ENCODE measurements at places on chromosomes 1 and 21.

DNA sequence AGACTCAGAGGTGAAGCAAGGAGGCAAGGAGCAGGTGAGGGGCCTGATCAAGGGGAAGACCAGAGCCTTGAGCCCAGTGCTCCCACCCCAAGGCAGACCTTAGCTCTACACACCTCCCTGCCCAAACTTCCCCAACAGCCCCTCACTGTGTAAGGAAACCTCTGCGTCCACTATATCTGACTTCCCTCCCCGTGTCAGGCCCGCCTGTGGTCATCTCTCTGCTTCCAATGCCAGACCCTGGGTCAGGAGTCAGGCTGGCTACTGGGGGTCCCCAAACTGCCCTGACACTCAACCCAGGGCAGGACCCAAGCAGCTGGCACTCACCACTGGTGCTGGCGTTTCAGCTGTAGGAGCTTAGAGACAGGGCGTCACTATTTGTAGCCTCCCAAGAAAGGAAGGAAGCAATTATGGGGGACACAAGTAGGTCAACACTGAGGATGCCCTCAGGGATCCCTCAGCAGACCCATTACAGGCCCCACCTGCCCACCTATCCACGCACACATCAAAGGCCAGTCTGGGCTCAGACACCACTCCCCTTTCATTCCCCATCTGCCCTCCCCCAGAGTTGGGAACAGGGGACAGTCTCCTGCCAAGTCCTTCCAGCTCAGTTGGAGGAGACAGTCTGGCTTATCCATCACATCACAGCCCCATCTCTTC, 811 bp upstream of the S100A3 start:
- DNase-seq = no peak

GRCh38 chr1:116375148-116375886, 2.3 kb downstream of the ATP1A1 start:
- no peak for DNase-seq

- DNase-seq = no peak
These were observed 77.3 kb downstream of the DHRS3 start for GRCh38 chr1:12540580-12541273.

GRCh38 chr1:46205141-46205540, 2.0 kb downstream of the LURAP1 start:
- DNase-seq = no peak

GRCh38 chr1:61013189-61013945, 69.0 kb upstream of the NFIA start:
- DNase-seq = no peak

DNA sequence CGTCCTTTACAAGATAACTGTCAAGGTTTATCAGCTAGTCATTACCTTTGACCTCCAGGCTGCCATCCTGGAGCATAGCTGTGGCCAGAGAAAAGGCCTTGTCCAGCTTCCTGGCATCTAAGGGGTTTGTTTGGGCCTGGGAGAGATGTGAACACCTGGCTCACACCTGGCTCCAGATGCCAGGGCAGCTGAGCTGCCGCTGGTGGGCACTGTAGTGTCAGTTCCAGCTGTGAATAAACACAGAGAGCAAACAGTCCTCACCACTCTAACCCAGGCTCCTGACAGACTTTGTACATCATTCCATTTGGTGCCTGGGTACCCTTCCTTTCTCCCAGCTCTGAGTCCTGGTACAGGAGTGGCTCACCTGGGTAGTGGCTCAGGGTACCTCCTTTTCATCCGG, 14.3 kb upstream of the KCNA10 start:
- no peak for DNase-seq

- no peak for DNase-seq
These were observed 70.8 kb upstream of the ABCG1 start for GRCh38 chr21:42148097-42148496.

DNA sequence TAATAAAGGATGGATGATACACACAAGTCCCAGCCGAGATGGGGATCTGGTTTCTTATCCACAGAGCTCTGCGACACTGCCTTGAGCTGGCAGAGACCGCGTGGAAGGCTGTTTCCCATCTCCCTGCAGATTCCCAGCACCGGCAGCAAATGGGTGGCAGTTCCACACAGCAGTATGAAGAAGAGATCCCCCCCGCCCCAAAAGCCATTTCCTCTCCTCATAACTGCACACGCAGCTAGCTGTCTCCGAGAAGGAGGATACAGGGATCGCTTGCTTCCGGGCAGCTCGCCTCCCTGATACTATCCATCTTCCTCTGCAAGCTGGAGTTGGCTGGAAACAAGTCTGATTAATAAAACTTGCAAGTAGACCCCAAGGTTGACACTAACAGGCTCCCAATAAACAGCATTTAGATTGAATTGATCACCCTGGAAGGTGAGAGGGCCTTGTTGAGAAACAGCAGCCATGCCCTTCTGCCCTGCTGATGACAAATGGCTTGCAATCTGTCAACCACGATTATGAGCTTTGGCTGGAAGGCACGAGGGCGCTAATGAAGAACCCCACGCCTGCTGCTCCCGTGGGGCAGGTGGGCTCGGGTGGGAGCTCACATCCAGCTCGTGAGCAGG, 642.3 kb downstream of the AJAP1 start:
- no peak for DNase-seq

- no peak for DNase-seq
These were observed 323.8 kb downstream of the AMY1C start for GRCh38 chr1:104073463-104073902.

- DNase-seq = no peak
These were observed 179.6 kb downstream of the TGFBR3 start for GRCh38 chr1:91706140-91706957.

- DNase-seq = no peak
These were observed 74.6 kb downstream of the NENF start for GRCh38 chr1:212507369-212507768.

DNA sequence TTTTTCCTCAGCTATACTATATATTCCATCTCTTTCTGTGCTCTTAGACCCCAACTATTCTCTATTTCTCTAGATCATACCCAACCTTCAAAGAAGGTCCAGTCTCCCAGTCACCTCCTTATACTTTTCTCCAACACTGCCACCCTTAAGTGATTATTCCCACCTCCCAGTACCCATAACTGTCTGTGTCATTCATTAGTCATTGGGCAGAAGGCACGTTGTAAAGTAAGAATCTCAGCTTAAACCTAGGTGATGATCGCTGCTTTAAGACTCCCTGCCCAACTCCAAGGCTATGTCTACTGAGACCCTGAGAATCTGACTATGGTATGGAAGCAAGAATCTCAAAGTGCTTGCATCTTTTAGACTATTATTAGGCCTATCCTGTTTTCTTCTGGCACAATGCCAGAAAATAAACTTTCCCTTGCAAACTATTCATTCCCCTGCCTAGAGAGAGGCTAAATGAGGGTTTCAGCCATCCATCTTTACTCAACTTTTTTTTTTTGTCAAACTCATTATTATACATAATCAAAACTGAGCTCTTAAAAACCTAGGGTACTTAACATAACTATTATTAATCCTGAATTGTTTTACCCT, 174.3 kb upstream of the DPT start:
- DNase-seq = no peak

GRCh38 chr1:2229911-2230731, 2.0 kb downstream of the SKI start:
- no peak for DNase-seq

DNA sequence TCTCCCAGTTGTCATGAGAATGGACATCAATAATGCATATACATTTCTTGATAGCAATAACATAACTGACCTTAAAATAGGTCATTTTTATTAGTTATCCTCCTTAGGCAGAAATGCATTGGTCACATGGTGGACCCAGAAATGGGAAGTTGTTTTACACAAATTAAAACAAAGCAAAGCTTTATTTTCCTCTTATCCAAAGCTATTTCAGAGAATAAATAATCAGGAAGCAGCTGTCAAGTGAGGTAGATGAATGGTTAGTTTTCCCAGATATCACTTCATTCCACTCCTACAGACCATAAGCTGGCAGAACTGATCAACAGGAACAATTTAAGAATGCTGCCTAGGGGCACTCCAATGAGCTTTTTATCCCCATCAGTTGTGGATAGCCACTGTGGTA, 16.0 kb upstream of the OLIG1 start:
- no peak for DNase-seq
